Esophagus squamous epithelium (tissue), 5 donors: ENCODE measurements at places on chromosomes 12 and 14. TPM values are rescaled to one million over a fixed set of nuclear protein-coding genes. Genes with fewer than 3 reads are reported as not detected.
A peak's percentile ranks its signal among the peaks of the same experiment; 100 is the strongest.

DNA sequence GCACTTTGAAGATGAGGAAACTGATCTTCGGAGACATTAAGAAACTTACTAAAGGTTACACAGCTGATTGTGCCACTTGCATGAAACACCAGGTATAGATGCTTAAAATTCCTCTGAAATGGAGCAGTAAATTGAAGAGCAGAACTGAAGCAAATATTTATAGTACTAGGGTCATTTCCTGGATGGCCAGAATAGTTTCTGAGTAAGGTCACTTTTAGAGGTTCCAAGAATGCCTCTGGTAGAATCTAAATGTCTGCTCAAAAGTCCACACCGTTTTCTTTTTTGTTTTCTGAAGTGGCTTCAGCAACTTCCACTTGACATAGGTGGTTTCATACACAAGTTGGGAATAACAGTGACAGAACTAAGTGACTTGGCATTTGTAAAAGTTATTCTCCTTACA lies 19.4 kb downstream of the TPH2 start:
- DNase-seq = no peak
- no peaks in the 10 kb centered on the region for H3K36me3 ChIP-seq
- H3K27me3 ChIP-seq = peaks cover 5% of the 10 kb centered on the region
- H3K27ac ChIP-seq = no peak overlapping the region
- H3K4me3 ChIP-seq = no peak overlapping the region

GRCh38 chr12:1731019-1731687 lies 40.3 kb downstream of the ADIPOR2 start:
- peaks cover 14% of the 10 kb centered on the region for H3K4me1 ChIP-seq
- no peaks in the 10 kb centered on the region for H3K36me3 ChIP-seq
- no peak overlapping the region for H3K4me3 ChIP-seq
- no peaks in the 10 kb centered on the region for H3K27me3 ChIP-seq
- DNase-seq = no peak

DNA sequence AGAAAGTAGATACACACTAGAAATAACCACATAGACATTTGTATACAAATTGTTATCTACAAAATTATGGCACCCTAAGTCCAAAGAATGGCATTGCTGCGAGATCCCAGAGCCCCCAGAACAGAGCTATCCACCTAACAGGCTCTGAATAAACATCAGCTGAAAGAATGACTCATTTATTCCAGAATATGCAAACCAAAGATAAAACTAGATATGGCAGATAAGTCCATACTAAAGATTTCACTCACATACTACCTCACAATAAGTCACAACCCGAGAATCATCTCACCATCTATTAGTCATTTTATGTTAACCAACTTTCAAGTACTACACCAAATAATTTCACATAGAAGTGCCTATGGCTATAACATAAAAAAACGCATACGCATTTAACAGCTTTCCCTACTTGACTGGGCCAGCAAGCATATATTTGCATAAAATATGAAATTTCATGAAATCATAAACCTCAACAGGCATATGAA lies 5.6 kb downstream of the CNIH1 start:
- no peak for DNase-seq
- H3K27me3 ChIP-seq = no peaks in the 10 kb centered on the region
- no peak overlapping the region for H3K4me3 ChIP-seq
- H3K36me3 ChIP-seq = no peaks in the 10 kb centered on the region
- peaks cover 69% of the 10 kb centered on the region for H3K4me1 ChIP-seq
- H3K27ac ChIP-seq = no peak overlapping the region

- DNase-seq = no peak
- H3K36me3 ChIP-seq = no peaks in the 10 kb centered on the region
- no peaks in the 10 kb centered on the region for H3K27me3 ChIP-seq
Measured at GRCh38 chr12:90690120-90690519, 264.9 kb downstream of the CCER1 start.

C12orf50 gene
- not detected for total RNA-seq

- no peaks in the 10 kb centered on the region for H3K4me1 ChIP-seq
- H3K27me3 ChIP-seq = no peaks in the 10 kb centered on the region
- DNase-seq = no peak
- H3K4me3 ChIP-seq = no peak overlapping the region
- H3K36me3 ChIP-seq = no peaks in the 10 kb centered on the region
Measured at GRCh38 chr12:99261256-99261655, 386.3 kb upstream of the GARIN6 start.

- peaks cover 32% of the 10 kb centered on the region for H3K4me1 ChIP-seq
- no peak overlapping the region for H3K27ac ChIP-seq
- H3K36me3 ChIP-seq = no peaks in the 10 kb centered on the region
- DNase-seq = no peak
- H3K27me3 ChIP-seq = peaks cover 97% of the 10 kb centered on the region
Measured at GRCh38 chr14:90062127-90062794, 467 bp downstream of the KCNK13 start.

GRCh38 chr12:119780786-119781434 lies 96.2 kb downstream of the CIT start:
- no peak overlapping the region for H3K4me3 ChIP-seq
- H3K27me3 ChIP-seq = no peaks in the 10 kb centered on the region
- no peak overlapping the region for H3K27ac ChIP-seq
- no peak for DNase-seq

MGST1 gene
- 84.3 TPM for total RNA-seq

GRCh38 chr14:47846008-47846407 lies 170.6 kb upstream of the MDGA2 start:
- no peaks in the 10 kb centered on the region for H3K36me3 ChIP-seq
- no peak for DNase-seq
- H3K4me1 ChIP-seq = no peaks in the 10 kb centered on the region
- no peaks in the 10 kb centered on the region for H3K27me3 ChIP-seq

SERPINA9 gene
- not detected for total RNA-seq

AQP6 gene
- total RNA-seq = not detected

GRCh38 chr12:53560351-53560750 lies 53.1 kb upstream of the NPFF start:
- H3K27me3 ChIP-seq = no peaks in the 10 kb centered on the region
- H3K4me1 ChIP-seq = peaks cover 5% of the 10 kb centered on the region
- no peak for DNase-seq
- H3K4me3 ChIP-seq = no peak overlapping the region
- no peaks in the 10 kb centered on the region for H3K36me3 ChIP-seq

- no peak overlapping the region for H3K4me3 ChIP-seq
- DNase-seq = no peak
- H3K36me3 ChIP-seq = peaks cover 8% of the 10 kb centered on the region
- H3K4me1 ChIP-seq = no peaks in the 10 kb centered on the region
- no peaks in the 10 kb centered on the region for H3K27me3 ChIP-seq
Measured at GRCh38 chr12:132130690-132131089, 13.4 kb downstream of the DDX51 start.

- no peaks in the 10 kb centered on the region for H3K36me3 ChIP-seq
- H3K4me3 ChIP-seq = no peak overlapping the region
- DNase-seq = no peak
- peaks cover 2% of the 10 kb centered on the region for H3K4me1 ChIP-seq
- no peak overlapping the region for H3K27ac ChIP-seq
Measured at GRCh38 chr12:109685574-109686447, 27.8 kb upstream of the FAM222A start.

- no peak overlapping the region for H3K4me3 ChIP-seq
- no peak overlapping the region for H3K27ac ChIP-seq
- no peak for DNase-seq
- no peaks in the 10 kb centered on the region for H3K27me3 ChIP-seq
- H3K4me1 ChIP-seq = no peaks in the 10 kb centered on the region
- H3K36me3 ChIP-seq = no peaks in the 10 kb centered on the region
Measured at GRCh38 chr12:105910030-105910429, 228.7 kb downstream of the NUAK1 start.

GRCh38 chr14:77543637-77544334 lies 45.2 kb upstream of the ISM2 start:
- no peaks in the 10 kb centered on the region for H3K27me3 ChIP-seq
- no peak overlapping the region for H3K4me3 ChIP-seq
- peak overlapping the region; percentile 69 for H3K27ac ChIP-seq
- peaks cover 9% of the 10 kb centered on the region for H3K4me1 ChIP-seq
- no peak for DNase-seq

- peaks cover 93% of the 10 kb centered on the region for H3K4me1 ChIP-seq
- no peaks in the 10 kb centered on the region for H3K27me3 ChIP-seq
- no peak for DNase-seq
- no peaks in the 10 kb centered on the region for H3K36me3 ChIP-seq
Measured at GRCh38 chr14:50040401-50040775, 76.0 kb downstream of the VCPKMT start.

GRCh38 chr12:68977909-68978610 lies 45.1 kb upstream of the CPM start:
- peaks cover 6% of the 10 kb centered on the region for H3K4me1 ChIP-seq
- no peak overlapping the region for H3K27ac ChIP-seq
- H3K27me3 ChIP-seq = no peaks in the 10 kb centered on the region
- DNase-seq = no peak
- H3K36me3 ChIP-seq = no peaks in the 10 kb centered on the region
- no peak overlapping the region for H3K4me3 ChIP-seq

TRIAP1 gene
- total RNA-seq = 7.1 TPM

DNA sequence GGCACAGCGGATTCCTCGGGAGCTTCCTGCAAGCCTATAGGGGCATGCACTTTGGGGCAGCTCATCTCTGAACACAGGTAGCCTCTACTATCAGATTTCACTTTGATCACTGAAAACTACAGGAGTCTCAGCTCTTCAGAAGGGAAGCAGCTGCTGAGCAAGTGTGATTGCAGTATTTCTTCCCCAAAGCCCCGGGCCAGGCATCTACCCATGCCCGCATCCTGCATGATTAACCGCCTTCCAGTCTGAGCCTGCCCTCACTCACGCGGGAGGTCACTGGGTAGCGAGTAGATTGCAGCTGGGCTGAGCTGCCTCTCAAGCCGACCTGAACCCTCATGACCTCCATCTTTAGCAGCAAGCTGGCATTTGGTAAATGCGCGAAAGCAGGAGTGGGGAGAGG lies 334.7 kb downstream of the DPF3 start:
- no peaks in the 10 kb centered on the region for H3K36me3 ChIP-seq
- no peak overlapping the region for H3K4me3 ChIP-seq
- no peak overlapping the region for H3K27ac ChIP-seq
- no peaks in the 10 kb centered on the region for H3K4me1 ChIP-seq
- no peak for DNase-seq
- H3K27me3 ChIP-seq = no peaks in the 10 kb centered on the region

GRCh38 chr12:68180792-68181744 lies 21.5 kb upstream of the IFNG start:
- no peaks in the 10 kb centered on the region for H3K36me3 ChIP-seq
- no peaks in the 10 kb centered on the region for H3K27me3 ChIP-seq
- H3K4me3 ChIP-seq = no peak overlapping the region
- H3K4me1 ChIP-seq = peaks cover 22% of the 10 kb centered on the region
- peak overlapping the region; percentile 5 for H3K27ac ChIP-seq

GRCh38 chr12:80015660-80016059 lies 80.8 kb upstream of the PPP1R12A start:
- H3K27ac ChIP-seq = no peak overlapping the region
- no peak for DNase-seq
- no peak overlapping the region for H3K4me3 ChIP-seq
- H3K4me1 ChIP-seq = no peaks in the 10 kb centered on the region
- no peaks in the 10 kb centered on the region for H3K36me3 ChIP-seq

DNA sequence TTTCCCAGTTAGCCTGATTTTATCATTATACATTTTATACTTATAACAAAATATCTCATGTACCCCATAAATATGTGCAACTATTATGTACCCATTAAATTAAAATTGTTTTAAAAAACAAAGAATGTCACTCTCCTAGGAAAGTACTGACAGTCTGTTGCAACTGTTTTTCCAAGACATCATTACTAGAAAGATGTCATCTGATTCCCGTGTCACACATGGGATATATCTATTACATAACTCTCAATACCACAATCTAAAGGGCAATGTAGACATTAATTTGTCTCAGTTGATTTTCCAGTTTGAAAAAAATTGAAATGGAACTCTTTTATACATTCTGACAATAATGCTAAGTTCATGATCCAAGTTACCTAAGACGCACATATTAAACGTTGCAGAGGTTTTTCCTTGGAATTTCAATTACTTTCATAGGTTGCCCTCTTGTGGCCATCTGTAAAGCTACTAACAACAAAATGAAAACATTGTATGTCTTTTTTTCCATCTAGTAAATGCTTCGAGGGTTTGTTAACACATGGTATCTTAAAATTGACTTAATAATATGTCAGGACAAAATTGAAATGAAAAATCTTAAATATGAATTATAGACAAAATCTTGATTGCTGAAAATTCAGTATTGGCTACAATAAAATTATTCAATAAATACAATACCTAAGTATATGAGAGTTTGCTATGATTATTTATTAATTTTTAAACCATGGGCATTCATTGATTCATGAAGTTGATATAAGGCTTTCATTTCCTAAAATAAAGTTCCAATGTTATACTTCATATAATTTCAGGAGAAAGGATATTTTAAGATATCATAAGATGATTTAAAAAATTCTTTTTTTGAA lies 131.6 kb downstream of the PPFIA2 start:
- H3K27me3 ChIP-seq = no peaks in the 10 kb centered on the region
- no peak overlapping the region for H3K4me3 ChIP-seq
- no peak for DNase-seq
- no peaks in the 10 kb centered on the region for H3K4me1 ChIP-seq

DNA sequence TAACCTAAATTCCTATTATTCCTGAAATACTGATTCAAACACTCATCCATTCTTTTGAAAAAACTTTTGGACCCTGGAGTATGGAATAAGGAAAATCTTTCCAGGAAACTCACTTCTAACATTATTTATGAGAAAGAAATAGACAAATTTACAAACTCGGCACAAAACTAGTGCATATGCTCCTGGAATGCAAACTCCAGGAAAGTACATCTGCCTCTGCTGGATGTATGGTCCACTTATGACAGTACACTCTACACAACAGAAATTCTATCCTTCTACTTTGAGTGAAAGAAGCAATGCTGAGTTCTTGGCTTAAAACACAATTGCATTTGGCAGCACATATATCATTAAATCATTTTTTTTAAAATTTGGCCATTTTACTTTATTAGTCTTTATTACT lies 700.5 kb upstream of the STXBP6 start:
- no peak for DNase-seq
- no peaks in the 10 kb centered on the region for H3K27me3 ChIP-seq
- no peak overlapping the region for H3K27ac ChIP-seq
- no peaks in the 10 kb centered on the region for H3K36me3 ChIP-seq
- H3K4me3 ChIP-seq = no peak overlapping the region

DNA sequence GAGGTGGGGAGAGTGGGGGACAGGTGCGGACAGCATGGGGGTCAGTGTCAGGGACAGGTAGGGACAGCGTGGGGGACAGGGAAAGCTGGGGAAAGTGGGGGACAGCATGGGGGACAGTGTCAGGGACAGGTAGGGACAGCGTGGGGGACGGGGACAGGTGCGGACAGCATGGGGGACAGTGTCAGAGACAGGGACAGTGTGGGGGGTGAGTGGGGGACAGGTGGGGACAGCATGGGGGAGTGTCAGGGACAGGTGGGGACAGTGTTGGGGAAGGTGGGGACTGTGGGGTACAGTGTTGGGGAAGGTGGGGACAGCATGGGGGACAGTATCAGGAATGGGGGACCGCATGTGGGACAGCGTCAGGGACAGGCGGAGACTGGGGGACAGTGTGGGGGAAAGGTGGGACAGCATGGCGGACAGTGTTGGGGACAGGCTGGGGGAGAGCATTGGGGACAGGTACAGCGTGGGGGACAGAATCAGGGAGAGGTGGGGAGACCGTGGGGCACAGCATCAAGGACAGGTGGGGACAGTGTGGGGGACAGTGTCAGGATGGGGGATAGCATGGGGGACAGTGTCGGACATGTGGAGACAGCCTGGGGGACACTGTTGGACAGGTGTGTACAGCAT lies 96.1 kb downstream of the TMEM121 start:
- DNase-seq = no peak
- no peaks in the 10 kb centered on the region for H3K36me3 ChIP-seq
- H3K4me1 ChIP-seq = peaks cover 10% of the 10 kb centered on the region
- no peaks in the 10 kb centered on the region for H3K27me3 ChIP-seq
- H3K27ac ChIP-seq = no peak overlapping the region

TOMM20L gene
- not detected for total RNA-seq

GRCh38 chr14:91059576-91060350 lies 678 bp downstream of the RPS6KA5 start:
- no peaks in the 10 kb centered on the region for H3K27me3 ChIP-seq
- peak overlapping the region; percentile 98 for H3K27ac ChIP-seq
- no peaks in the 10 kb centered on the region for H3K36me3 ChIP-seq
- peaks cover 51% of the 10 kb centered on the region for H3K4me1 ChIP-seq
